ENCODE measurements at places on chromosomes 13 and 19. TPM values are rescaled to one million over a fixed set of nuclear protein-coding genes. Genes with fewer than 3 reads are reported as not detected.
A peak's percentile ranks its signal among the peaks of the same experiment; 100 is the strongest.

Gene IGFL2
- not detected for total RNA-seq

Gene MADCAM1
- total RNA-seq = not detected

Gene SIGLEC8
- 0.52 TPM for total RNA-seq

Gene FGF21
- total RNA-seq = not detected

Gene SELENOW
- total RNA-seq = 296 TPM

- H3K36me3 ChIP-seq = no peaks in the 10 kb centered on the region
- H3K4me3 ChIP-seq = no peak overlapping the region
- H3K4me1 ChIP-seq = no peaks in the 10 kb centered on the region
- DNase-seq = no peak
These were observed 1201.3 kb downstream of the EFNB2 start for GRCh38 chr13:105334211-105334610.

DNA sequence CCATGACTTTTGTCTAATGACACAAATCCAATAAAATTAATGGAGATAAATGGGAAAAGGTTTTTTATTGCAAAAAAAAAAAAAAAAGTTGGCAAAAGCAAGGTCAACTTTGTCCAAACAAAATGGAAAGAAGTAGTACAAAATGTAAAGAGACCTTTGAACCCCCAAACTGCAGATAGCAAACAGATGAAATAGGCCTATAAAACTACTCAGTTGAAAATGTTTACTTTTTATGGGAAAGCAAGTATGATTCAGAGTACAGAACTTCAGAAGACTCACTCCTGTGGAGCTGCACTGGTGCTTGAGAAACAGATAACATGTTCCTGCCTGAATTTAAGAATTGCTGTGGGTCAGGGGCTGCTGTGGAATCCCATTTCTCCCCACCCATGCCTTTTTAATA is 9.8 kb upstream of the ZNF177 start:
- DNase-seq = no peak
- no peak overlapping the region for H3K27ac ChIP-seq
- H3K36me3 ChIP-seq = no peaks in the 10 kb centered on the region
- H3K27me3 ChIP-seq = no peaks in the 10 kb centered on the region
- H3K4me3 ChIP-seq = no peak overlapping the region
- no peaks in the 10 kb centered on the region for H3K4me1 ChIP-seq

DNA sequence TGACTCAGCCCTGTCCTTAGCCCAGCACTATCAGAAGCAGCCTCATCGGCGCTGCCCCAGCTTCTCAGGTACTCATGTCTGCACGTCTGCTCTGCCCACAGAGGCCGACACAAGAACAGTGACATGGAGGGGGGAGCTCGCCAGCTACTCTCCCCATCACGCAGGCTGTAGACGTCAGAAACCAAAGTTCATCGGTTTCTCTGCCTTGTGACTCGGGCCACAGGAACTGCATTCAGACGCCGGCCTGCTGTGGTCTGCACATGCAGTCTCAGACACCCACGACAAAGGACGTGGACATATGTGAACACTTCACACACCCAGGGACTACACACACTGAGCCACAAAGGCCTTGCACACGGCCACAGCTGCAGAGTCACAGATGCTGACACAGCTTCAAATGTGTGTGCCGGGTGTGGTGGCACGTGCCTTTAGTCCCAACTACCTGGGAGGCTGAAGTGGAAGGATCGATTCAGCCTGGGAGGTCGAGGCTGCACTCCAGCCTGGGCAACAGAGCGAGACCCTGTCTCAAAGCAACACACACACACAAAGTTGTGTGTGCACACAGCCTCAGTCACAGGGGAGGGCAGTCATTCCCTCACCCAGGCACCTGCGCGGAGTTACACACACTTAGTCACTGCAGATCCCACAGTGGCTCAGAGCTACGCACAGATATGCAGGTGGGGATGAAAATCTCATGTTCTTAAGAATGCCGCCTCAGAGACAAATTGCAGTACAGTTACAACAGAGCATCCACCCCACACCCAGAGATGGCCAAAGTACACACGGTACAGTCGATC is 4.9 kb upstream of the ZFP36 start:
- DNase-seq = no peak
- H3K27ac ChIP-seq = peak overlapping the region; percentile 91
- H3K27me3 ChIP-seq = no peaks in the 10 kb centered on the region
- peaks cover 52% of the 10 kb centered on the region for H3K4me1 ChIP-seq

- H3K36me3 ChIP-seq = peaks cover 47% of the 10 kb centered on the region
- H3K4me3 ChIP-seq = no peak overlapping the region
These were observed 15.9 kb downstream of the EPN1 start for GRCh38 chr19:55690769-55691545.

GRCh38 chr19:15576526-15577156 is 38.4 kb upstream of the CYP4F8 start:
- no peaks in the 10 kb centered on the region for H3K36me3 ChIP-seq
- no peaks in the 10 kb centered on the region for H3K27me3 ChIP-seq
- no peak for DNase-seq

GRCh38 chr13:108705031-108705430 is 75.6 kb downstream of the MYO16 start:
- H3K36me3 ChIP-seq = no peaks in the 10 kb centered on the region
- H3K4me3 ChIP-seq = no peak overlapping the region
- H3K27me3 ChIP-seq = no peaks in the 10 kb centered on the region

- no peaks in the 10 kb centered on the region for H3K4me1 ChIP-seq
- H3K36me3 ChIP-seq = no peaks in the 10 kb centered on the region
- no peaks in the 10 kb centered on the region for H3K27me3 ChIP-seq
- DNase-seq = no peak
- H3K27ac ChIP-seq = no peak overlapping the region
These were observed 4.2 kb upstream of the OR7G3 start for GRCh38 chr19:9130965-9131364.

DNA sequence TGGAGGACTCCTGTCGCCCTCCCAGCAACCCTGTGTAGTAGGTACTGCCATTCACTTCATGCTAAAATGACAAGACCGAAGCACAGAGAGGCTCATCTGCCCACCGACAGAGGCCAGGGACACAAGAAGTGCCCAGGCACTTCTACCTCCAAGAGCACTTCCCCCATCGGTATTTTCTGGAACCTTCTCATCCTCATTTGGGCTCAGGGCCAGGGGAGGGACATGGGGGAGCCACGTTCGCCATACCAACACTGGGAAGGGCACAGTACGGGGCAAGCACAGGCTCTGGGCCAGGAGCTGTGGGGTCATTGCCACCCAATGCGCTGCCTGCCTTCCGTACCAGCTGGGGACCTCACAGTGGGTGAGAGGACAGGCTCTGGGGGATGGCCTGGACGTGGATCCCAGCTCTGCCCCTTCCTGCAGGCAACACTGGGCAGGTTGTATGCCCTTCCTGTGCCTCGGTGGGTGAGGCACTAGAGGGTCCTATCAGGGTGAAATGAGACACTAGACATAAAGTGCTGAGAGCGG is 21.3 kb upstream of the CCNP start:
- H3K27ac ChIP-seq = no peak overlapping the region
- DNase-seq = no peak
- no peak overlapping the region for H3K4me3 ChIP-seq

GRCh38 chr19:56170261-56170660 is 5.5 kb upstream of the GALP start:
- H3K27me3 ChIP-seq = no peaks in the 10 kb centered on the region
- no peak overlapping the region for H3K4me3 ChIP-seq
- H3K36me3 ChIP-seq = no peaks in the 10 kb centered on the region
- DNase-seq = peak; percentile 86

- H3K27me3 ChIP-seq = no peaks in the 10 kb centered on the region
- H3K27ac ChIP-seq = no peak overlapping the region
- no peaks in the 10 kb centered on the region for H3K4me1 ChIP-seq
- DNase-seq = no peak
These were observed 39.9 kb downstream of the MTMR6 start for GRCh38 chr13:25247360-25247759.

- no peaks in the 10 kb centered on the region for H3K27me3 ChIP-seq
- no peak for DNase-seq
- peaks cover 37% of the 10 kb centered on the region for H3K4me1 ChIP-seq
- no peaks in the 10 kb centered on the region for H3K36me3 ChIP-seq
- H3K4me3 ChIP-seq = no peak overlapping the region
These were observed 53.5 kb downstream of the RFC3 start for GRCh38 chr13:33871207-33872004.

GRCh38 chr13:75165543-75166230 is 316.3 kb downstream of the TBC1D4 start:
- DNase-seq = no peak
- no peaks in the 10 kb centered on the region for H3K27me3 ChIP-seq
- H3K27ac ChIP-seq = no peak overlapping the region
- no peak overlapping the region for H3K4me3 ChIP-seq

DNA sequence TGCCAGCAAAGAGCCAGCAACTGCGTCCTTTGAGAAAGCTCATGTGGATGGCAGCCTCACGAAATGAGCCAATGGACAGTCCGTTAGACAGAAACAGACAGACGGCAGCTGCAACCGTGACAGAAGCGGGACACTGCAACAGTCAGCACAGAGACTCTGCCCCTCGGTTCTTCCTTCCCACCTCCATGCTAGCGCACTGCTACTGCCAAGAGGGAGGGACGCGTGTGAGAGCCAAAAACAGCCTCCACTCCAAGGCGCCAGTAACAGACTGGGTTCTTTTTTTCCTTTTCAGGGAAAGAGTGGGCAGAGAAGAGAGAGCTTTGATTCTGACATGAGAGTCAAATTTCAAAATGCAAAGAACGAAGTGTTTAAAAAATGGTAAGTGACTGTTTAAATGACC is 77.5 kb downstream of the SERP2 start:
- H3K4me3 ChIP-seq = no peak overlapping the region
- H3K36me3 ChIP-seq = no peaks in the 10 kb centered on the region
- no peak for DNase-seq

DNA sequence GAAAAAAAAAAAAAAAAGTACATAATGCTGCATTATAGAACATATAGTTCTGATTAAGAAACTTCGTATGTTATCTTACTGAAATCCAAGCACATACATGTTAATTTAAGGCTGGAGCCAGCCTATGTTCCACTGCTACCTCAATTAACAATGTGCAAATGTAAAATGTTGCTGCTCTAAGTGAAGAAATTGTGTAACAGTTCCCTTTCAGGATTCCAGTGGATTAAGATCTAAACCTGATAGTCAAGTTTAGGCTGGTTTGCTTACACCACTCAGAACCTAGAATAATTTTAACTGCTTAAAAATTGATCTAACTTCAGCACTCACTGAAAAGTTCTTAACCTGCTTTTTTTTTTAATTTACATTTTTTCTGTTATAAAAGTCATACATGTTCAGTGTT is 4.2 kb downstream of the VPS36 start:
- H3K27me3 ChIP-seq = no peaks in the 10 kb centered on the region
- H3K36me3 ChIP-seq = peaks cover 3% of the 10 kb centered on the region
- H3K4me3 ChIP-seq = no peak overlapping the region
- no peak overlapping the region for H3K27ac ChIP-seq

DNA sequence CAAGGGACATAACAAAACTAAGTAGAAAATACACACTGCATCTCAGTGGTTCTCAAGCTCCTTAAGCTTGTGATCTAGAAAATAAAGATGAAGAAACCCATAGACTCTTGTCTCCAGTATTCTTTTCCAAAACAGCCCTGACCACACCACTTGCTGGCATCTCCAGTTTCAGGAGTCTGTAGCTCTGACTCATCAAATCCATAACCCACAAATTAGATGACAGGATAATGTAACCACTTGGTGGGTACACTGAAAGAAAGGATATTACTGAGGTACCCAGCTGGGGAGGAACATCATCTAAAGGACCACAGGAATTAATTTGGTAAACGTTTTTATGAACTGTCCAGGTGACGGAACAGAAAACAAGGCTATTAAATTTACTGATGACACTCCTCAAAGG is 214.7 kb downstream of the VWA8 start:
- no peak overlapping the region for H3K4me3 ChIP-seq
- DNase-seq = no peak
- H3K36me3 ChIP-seq = no peaks in the 10 kb centered on the region
- H3K27ac ChIP-seq = no peak overlapping the region

GRCh38 chr13:25802579-25802978 is 249.2 kb downstream of the SHISA2 start:
- no peaks in the 10 kb centered on the region for H3K36me3 ChIP-seq
- DNase-seq = no peak
- H3K4me1 ChIP-seq = no peaks in the 10 kb centered on the region

DNA sequence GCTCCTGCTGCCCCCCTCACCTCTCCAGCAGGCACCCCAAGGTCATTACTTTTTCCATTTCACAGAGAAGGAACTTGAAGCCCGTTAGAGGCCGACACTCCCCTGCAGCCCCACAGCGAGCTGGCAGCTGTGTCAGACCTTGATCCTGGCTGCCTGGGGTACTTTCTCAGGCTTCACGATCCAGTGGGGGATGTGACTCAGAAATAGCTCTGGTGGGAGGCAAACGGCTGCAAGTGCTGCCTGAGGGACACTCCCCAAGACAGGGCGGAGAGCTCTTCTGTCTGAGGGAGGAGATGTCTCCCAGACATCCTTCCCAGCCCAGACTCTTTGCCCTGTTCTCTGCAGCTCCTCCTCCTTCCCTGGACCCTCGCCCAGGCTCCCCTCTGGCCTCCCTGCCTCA is 4.8 kb downstream of the TSKS start:
- H3K27ac ChIP-seq = no peak overlapping the region
- no peak for DNase-seq
- no peak overlapping the region for H3K4me3 ChIP-seq
- H3K36me3 ChIP-seq = no peaks in the 10 kb centered on the region
- no peaks in the 10 kb centered on the region for H3K27me3 ChIP-seq

DNA sequence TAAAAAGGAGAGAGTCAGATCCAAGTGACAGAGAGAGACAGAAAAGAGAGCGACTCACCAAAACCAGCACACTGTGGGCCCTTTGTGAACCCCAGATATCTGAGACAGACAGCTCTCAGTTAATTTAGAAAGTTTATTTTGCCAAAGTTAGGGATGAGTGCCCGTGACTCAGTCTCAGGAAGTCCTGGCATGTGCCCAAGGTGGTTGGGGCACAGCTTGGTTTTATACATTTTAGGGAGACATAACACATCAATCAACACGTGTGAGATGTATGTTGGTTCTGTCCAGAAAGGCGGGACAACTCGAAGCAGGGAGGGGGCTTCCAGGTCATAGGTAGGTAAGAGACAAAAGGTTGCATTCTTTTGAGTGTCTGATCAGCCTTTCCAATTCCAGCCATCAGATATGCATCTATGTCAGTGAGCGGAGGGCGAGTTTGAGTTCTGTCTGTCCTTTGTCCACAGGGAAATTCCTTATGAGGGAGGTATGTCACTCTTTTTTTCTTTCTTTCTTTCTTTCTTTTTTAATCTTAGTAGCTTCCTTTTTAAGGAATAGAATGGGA is 37.2 kb upstream of the ATP11A start:
- H3K36me3 ChIP-seq = no peaks in the 10 kb centered on the region
- no peaks in the 10 kb centered on the region for H3K4me1 ChIP-seq
- H3K27ac ChIP-seq = no peak overlapping the region

GRCh38 chr13:102825400-102825799 is 20.4 kb upstream of the ERCC5 start:
- no peak overlapping the region for H3K4me3 ChIP-seq
- no peak overlapping the region for H3K27ac ChIP-seq
- no peaks in the 10 kb centered on the region for H3K36me3 ChIP-seq
- H3K4me1 ChIP-seq = peaks cover 1% of the 10 kb centered on the region
- DNase-seq = no peak
